Right cardiac atrium (tissue), 5 donors: ENCODE measurements at places on chromosomes 6 and 20. TPM values are rescaled to one million over a fixed set of nuclear protein-coding genes. Genes with fewer than 3 reads are reported as not detected.

The NR2E1 gene
- total RNA-seq = not detected

GRCh38 chr6:33521489-33522091 lies 58.5 kb downstream of the BAK1 start:
- DNase-seq = no peak

GRCh38 chr6:70956451-70957283 lies at the start of gene B3GAT2:
B3GAT2 (minus strand) TSS chr6:70957060; CDS start chr6:70956429, 631 bp downstream.
- peak; percentile 52 for DNase-seq

DNA sequence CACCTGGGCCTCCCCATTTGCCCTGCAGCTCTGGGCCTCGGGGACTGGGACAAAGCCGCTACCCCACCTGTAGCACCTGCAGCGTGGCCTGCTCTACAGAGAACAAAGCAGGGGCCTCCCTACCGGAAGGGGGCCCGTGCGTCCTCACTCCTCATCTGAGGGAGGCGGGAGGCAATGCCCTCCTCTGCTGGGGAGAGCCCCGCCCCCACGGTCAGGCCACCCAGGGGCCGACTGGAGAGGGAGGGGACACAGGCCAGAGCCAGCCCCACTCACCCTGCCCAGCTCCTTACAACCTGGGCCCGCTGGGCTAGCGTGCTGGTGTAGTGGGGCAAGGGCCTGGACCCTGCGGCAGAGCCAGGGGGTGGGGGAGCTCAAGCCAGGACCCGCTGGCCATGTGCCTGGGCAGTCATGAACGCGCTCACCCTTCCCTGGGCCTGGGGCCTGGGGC lies 8.0 kb downstream of the LAMA5 start:
- no peak for DNase-seq

DNA sequence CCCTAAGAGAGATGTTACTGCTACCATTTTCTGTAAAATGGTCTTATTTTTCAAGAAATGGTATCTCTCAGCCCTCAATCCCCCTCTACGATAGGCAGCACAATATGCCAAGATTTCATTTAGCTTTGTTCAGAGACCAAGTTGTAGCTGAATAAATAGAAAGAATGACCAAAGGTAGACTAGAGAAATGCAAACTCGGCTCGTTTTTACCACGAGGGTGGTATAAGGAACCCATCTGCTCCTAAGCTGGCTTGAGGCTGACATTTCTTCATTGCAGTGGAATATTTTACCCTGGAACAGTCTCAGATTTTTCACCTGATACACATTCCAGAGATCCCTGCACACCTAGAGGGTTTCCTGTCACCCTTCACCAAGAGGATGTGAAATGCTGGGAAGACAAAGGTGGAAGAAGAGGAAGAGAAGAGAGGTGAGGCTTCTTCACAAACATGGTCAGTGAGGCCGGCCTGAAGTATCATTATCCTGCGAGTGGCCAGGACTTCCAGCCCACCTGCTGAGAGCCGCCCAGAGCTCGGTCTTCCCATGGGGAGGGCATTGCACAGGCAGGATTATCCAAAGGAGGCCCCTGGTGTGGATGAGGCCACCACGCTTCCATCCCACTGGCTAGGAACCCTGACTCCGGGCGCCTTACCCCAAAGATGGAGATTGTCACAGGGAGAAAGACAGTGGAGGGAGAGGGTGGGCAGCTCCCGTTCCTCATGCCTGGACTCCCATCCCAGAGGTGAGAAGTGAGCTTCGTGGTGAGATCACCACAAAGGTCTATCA lies 57.1 kb upstream of the AFDN start:
- DNase-seq = no peak
